ENCODE measurements at places on chromosomes 4 and X. TPM values are rescaled to one million over a fixed set of nuclear protein-coding genes. Genes with fewer than 3 reads are reported as not detected.

DNA sequence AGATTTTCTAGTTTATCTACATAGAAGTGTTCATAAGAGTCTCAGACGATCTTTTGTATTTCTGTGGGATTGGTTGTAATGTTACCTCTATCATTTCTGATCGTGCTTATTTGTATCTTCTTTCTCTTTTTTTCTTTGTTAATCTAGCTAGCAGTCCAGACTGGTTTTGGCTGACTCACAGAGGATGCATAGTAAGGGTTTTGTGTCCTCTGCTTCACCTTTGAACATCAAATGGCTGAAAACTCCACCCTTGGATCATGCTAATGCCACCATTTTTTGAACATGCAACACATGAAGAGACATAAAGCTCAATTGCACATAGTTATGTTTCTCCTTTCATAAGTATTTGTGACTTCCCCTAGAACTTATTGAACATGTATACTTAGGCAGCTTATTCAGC lies 22.8 kb downstream of the TMPRSS11A start:
- DNase-seq: no peak

The GNL3L gene
- polyA plus RNA-seq: 18.9 TPM

The ADAM29 gene
- not detected for polyA plus RNA-seq

The CSN1S1 gene
- not detected for polyA plus RNA-seq

GRCh38 chr4:137896221-137896737 lies 345.9 kb downstream of the SLC7A11 start:
- DNase-seq: no peak

GRCh38 chr4:82005158-82005557 lies 368.6 kb downstream of the HNRNPD start:
- no peak for DNase-seq

- no peak for DNase-seq
Observed at GRCh38 chr4:122912810-122913575, 9.4 kb downstream of the NUDT6 start.

- DNase-seq: no peak
Observed at GRCh38 chr4:172683021-172683420, 485.6 kb upstream of the GALNT7 start.

The GLRA3 gene
- polyA plus RNA-seq: not detected

DNA sequence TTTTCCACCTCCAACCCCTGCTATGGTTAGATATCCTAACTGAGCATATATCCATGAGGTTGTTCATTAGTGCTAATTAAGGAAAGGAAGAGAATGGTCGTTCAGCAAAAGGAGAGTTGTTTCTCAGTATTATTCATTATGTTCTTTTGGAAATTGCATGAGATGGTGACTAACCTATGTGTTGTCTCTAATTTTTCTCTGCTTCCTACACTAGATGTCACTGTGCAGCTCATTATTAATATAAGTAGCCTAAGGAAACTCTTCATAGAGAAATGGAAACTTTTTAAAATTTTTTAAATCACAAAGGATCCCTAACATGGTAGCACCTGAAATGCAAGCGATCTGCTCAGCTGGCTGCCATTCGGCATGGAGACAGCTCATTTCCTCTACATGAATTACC lies 67.7 kb upstream of the FAM9A start:
- no peak for DNase-seq

The AMER1 gene
- 6.3 TPM for polyA plus RNA-seq

The MAGEA12 gene
- polyA plus RNA-seq: not detected

DNA sequence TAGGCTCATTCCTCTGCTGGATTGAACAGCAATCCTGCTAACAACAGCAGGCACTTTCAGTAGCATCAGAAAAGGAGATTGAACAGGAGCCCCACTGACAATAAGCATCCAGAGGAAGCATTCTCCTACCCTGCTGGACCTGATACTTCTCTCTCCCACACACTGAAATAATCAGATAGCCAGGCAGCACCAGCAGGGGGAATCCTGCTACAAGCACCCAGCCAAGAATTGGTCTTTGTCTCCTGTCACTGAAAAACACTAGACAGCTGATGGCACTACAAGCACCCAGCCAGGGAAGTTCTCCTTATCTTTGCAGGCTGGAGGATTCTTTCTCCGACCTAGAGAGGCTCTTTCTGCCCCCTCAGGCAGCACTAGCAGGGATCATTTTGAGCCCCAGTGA lies 444.3 kb upstream of the GRIA3 start:
- no peak for DNase-seq

DNA sequence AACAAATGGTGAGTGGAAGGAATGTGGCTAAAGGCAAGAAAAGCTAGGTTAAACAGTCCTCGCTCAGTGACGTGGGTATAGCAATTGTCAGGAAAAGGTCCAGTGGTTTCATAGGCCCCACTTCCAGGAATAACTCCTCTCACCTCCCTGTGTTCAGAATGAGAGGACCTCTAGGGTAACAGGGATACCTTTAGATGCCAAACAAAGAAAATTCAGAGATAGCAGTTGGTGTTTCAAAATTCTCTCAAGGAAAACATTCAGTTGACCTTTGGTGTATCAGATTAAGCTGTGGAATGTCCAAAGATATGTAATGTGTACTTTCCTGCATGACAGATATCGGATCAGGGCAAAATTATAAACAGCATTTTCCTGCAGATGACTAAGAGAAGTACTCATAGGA lies 155.9 kb downstream of the ARHGAP6 start:
- DNase-seq: no peak

The BMPR1B gene
- polyA plus RNA-seq: 17.5 TPM

DNA sequence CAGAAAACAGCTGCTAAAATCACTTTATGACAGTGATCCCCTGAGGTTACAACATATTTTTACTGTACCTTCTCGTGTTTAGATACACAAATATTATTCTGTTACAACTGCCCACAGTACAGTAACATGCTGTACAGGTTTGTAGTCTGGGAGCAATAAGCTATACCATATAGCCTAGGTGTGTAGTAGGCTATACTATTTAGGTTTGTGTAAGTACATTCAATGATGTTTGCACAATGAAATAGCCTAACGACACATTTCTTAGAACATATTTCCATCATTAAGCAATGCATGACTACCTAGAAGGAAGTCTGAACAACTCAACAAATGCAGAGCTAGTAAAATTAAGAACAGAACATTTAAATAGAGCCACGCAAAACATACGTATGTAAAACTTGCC lies 112.7 kb downstream of the ZAR1 start:
- no peak for DNase-seq

DNA sequence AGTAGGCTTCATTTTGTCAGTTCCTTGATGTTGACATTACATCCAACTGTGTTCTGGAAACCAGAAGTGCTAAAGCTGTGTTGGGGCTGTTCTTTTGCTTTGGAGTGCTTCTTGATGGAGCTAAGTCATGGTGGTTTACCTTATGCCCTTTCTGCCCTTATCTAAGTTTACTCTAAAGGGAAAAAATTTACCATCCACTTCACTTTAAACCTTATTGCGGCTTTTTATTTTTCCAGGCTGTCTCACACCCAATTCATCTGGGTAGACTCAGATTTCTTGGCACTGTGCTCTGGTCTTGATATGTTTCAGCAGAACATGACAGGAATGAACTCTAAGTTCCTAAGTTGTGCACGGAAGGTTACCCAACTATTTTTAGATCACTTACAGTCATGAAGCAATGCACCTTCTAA lies 104.7 kb upstream of the TTC29 start:
- no peak for DNase-seq

DNA sequence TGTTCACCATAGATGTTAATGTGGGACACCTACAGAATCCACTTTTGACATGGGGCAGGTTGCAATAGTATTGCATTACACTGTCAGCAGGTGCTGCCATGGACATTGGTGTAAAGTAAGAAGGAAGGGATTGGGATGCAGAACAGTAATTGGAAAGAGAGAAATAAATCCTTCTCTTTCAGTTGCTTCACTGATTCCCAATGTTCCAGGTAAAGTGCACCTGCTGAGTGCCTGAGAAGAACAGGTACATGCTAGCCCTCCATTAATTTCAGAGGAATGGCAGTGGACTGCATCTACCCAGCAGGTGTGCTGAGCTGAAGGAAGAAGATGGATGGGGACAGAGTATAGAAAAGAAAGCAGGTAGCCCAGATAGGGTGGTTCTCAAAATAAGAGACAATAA lies 248.5 kb downstream of the TENM3 start:
- no peak for DNase-seq

- DNase-seq: no peak
Observed at GRCh38 chrX:3514996-3515395, 168.5 kb upstream of the MXRA5 start.

DNA sequence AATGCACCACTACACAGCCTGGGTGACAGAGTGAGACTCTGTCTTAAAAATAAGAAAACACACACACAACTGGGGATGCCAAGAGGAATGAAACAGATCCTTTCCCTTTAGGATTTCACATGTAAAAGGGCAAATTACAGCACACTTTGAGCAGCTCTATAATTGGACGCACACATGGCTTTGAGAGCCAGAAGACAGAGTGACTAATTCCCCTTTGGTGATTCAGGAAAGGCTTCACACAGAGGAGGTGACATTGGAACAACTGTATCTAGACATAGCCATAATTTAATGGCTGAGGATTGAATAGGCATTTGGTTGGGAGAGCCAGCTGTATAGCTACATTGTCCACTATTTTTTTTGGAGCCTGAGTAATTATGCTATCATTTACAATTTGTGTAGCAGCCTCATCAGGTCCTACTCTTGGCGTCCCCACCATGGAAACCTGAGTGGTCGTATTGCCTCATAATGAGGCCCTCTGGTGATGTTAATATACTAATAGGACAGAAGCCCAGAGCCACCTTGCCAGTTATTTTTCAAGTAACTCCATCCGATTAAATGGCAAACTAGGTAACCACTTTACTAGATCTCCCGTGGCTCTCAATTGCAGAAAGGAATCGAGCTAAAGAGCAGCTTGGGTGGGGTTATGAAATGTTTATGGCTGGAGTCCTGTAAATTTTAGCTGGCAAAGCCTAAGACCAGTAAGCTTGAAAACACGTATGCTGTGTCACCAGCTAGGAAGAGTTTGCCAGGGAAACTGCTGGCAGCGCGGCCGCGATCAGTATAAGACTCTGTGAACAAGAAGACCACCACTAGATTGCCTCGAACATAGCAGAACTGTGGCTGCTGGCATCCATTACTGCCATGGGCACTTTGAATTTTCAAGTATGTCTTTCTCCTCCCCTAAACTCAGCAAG lies 8.5 kb upstream of the PPEF1 start:
- no peak for DNase-seq

The EREG gene
- polyA plus RNA-seq: 0.11 TPM

- no peak for DNase-seq
Observed at GRCh38 chr4:79023799-79024770, 84.8 kb upstream of the PAQR3 start.

DNA sequence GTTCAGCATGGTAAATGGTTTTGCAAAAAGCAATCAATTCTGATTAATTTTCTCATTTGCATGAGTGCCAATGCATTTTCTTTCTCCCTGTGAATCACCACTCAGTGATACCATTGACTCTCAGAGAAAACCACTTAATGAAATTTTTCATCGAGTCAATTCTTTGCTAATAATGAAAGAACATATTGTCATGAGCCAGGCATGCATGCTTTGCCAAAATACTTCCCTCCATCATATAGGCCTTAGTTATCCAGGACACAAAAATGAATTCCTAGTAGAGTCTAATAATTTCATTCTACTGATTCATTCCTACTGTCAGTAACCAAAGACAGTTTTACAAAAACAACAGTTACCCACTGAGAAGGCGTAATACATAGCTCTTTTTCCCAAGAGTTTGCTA lies 680.0 kb downstream of the TRIML1 start:
- DNase-seq: no peak

DNA sequence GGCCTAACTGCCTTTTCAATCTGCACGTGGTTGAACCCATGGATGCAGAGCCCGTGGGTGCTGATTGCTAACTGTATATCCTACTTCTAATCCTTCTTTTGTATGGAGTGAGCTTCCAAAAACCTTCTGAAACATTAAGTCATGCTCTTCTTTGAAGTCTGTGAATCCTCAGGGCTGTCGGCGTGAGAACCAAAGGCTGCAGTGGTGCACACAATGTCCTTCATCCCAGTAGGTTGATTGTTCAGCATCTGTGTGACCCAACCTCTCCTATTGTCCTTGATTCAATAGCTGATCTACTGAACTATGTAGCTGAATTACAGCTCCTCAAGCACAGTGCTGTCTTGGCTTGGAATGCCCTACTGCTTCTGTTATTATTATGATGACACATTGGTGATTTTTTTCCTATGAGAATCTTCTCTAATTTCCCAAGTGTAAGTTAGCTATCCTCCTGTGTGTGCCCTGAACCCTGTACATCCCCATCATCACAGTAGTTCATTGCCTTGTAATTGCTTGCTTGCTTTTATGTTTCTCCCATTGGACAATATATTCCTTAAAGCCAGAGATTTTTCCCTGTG lies 294.6 kb downstream of the TRIML1 start:
- DNase-seq: no peak

The FHIP1A gene
- polyA plus RNA-seq: 5.1 TPM

- DNase-seq: no peak
Observed at GRCh38 chr4:168651374-168651773, 154.5 kb downstream of the PALLD start.

The ETDB gene
- polyA plus RNA-seq: not detected

GRCh38 chr4:183161630-183162029 lies 62.6 kb downstream of the WWC2 start:
- no peak for DNase-seq

DNA sequence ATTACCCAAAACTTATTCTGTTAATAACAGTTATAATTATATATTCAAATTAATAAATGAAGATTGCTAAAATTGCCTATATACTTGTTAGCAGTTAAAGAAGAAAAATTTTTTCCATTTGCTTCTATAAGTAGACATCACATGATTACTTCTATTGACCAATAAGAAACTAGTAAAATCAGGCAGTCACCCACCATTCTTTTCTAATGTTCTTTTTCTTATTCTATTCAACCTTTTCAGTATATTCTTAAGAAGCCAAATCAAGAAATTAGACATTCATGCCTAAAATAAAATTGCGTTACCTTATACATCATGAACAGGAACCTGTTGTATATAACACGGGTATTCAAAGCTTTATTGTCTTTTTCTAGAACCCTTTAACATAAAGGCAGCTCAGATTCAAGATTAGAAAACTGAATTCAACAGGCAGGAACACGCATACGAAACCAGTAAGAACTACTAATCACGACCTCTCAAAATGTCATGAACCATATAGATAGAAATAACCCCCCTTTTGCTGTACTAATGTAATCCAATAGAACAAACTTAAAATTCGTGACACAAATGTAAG lies 568.1 kb upstream of the DIPK2B start:
- no peak for DNase-seq

DNA sequence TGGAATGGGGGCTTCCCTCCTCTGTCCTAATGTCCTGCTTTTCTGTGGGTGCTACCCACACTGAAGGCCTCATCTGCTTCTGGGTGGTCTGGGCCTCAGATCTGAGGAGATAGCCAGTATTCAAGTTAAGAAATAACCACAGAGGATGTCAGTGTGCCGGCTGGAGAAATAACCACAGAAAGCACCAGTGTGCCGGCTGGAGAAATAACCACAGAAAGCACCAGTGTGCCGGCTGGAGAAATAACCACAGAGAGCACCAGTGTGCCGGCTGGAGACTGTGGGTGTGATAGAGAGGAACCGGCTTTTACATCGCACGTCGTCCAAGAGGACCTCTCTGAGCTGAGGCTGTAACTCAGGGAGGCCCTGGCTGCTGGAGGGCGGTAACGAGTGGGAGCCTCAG lies 65.7 kb upstream of the PSAPL1 start:
- DNase-seq: no peak
